Tongue (tissue), 3 donors: ENCODE measurements at places on chromosomes 6 and 20.
A peak's percentile ranks its signal among the peaks of the same experiment; 100 is the strongest.

GRCh38 chr6:42165016-42165415, 8.1 kb upstream of the GUCA1A start:
- no peak for DNase-seq

GRCh38 chr6:13787137-13787536, 27.2 kb downstream of the MCUR1 start:
- peak; percentile 91 for DNase-seq

DNA sequence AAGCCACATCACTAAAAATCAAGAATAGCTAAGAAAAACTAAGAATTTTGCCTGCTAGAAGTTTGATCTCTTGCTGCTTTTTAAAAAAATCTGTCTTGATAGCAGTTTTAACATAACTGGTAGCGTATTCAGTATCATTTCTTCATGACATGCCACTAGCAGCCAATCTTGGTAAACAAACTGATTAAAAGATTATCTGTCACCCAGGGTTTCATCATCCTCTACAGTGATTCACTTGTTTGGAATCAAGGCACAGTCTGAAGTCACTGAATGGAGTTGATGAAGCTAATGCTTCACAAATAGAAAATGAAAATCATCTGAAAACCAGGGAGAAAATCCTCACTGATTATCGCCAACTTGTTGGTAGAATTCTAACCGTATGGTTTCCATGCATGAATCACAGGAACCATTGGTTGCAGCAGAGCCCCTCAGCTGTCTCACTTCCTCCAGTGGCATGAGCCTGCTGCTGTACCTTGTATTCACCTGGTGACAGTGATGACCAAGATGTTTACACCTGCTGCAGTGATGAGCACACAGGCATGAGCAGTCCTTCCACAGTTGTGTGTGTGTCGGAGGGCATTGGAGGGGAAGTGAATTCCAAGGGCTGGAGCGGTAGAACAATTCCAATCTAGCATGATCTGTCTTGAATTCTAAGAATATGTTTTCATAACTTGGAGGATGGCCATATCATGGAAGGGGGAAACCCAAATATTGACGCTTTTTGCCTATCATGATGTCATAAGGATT, 275.0 kb downstream of the KHDC1L start:
- no peak for DNase-seq

DNA sequence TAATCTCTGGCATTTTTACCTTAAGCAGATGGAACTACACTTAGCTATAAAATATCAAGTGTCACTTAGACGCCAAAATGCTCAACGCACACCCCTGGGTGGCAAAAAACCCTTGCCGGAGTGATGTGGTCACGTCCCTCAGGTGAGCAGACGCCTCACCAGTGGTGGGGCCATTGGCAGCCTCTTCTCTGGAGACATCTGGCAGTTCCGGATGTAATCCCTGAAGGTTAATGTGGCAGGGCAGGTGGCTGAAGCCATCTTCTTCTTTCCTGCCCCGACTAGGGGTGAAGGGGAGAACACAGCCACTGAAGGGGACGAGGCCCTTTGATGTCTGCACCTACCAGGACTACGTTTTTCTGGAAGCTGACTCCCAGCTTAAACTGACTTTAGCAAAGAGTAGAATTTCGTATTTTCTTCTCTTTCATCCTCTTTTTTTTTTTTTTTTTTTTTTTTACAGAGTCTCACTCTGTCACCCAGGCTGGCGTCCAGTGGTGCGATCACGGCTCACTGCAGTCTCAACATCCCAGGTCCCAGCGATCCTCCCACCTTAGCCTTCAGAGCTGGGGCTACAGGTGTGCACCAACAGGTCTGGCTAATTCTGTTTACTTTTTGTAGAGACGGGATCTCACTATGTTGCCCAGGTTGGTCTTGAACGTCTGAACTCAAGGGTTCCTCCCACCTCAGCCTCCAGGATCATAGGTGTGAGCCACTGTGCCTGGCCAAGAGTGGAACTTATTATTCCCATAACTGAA, 152.1 kb downstream of the TTLL2 start:
- DNase-seq, result no peak

DNA sequence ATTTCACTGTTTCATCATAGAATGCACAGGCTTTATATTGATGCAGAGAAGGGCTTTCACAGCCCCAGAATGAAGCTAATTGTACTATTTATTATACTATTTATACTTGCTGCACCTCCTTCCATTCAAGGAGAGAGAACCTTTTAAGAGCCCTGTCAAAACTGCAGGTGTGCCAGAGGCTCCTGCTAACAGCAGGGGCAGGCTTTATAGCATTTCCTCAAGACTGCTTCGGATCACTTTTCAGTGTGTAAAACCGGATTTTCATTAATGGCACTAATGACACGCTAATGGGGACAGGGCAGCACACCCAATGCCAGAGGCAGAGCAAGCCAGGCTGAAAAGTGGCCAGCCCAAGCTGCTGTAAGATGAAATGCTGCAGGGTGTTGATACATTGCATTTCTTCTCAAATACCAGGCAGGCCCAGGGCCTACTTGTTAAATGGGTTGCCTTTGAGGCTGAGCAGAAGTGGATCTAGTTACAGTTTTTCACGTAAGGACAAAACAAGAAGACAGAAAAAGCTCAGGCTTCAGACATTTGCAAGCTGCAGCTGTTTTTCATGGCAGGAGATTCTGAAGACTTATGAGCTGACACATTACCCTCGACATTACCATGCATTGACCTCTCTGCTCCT, 487.7 kb upstream of the BTBD3 start:
- DNase-seq, result peak; percentile 56

- no peak for DNase-seq
Observed at GRCh38 chr6:24788031-24788665, 10.6 kb downstream of the ARMH2 start.

DNA sequence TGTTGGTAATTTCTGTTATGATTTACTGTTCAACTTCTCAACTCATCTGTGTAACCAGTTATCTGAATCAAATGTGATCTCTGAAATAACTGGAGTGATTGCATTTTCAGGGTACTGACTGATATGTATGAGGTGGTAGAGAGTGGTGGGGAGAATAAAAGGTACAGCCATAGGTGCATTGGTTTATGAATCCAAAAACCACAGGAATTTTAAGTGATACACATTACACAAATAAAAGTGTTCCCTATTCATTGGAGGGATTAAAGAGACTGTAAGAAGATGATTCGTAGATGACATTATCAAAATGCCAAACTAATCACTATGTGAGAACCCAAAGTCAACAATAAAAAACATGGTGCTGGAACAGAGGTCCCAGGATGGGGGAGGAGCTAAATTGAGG, 158.7 kb upstream of the RSPO3 start:
- no peak for DNase-seq

GRCh38 chr6:164845773-164846172, 463.6 kb downstream of the C6orf118 start:
- peak; percentile 60 for DNase-seq

DNA sequence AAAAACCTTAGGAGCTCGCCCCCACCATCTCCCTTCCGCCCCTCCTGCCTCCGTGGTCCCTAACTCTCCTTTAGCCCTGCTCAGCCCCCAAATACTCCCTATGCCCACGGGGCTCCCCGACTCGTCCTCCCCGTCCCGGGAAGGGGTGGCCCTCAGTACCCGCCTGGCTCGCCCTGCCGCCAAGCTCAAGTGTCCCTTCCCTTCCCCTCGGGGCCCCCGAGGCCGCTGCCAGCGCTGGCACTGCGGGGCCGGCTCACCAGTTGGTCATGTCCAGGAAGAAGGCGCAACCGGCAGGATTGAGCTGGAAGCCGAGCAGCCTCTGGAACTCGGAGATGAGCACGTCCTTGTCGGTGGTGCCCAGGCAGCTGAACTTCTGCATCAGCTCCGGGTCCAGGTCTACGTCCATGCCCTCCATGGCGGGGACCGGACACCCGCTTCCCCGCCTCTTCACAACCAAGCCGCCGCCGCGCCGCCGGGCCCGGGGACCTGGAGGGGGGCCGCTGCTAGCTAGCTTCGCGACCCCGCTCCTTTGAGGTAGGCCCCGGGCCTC, 303 bp downstream of the ILRUN start:
- no peak for DNase-seq

- no peak for DNase-seq
Observed at GRCh38 chr6:164817662-164818061, 491.7 kb downstream of the C6orf118 start.

DNA sequence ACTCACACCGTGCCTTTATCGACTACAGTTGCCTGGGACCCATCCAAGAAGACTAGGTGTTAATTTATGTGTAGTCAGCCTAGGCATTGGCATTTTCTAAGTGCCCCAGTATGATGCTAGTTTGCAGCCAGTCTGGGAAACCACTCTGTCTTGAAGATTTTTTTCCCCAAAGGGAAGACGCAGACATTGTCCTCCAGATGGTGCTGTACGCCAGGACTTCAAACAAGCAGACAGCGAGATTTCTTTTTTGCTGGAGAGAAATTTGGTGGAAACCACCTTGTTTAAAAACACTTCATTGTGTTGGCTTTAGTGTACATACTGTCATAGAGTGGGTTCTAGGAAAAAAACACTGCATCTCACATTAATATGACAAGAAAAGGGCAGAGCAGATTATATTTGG, 30.0 kb downstream of the ALDH5A1 start:
- peak; percentile 51 for DNase-seq

DNA sequence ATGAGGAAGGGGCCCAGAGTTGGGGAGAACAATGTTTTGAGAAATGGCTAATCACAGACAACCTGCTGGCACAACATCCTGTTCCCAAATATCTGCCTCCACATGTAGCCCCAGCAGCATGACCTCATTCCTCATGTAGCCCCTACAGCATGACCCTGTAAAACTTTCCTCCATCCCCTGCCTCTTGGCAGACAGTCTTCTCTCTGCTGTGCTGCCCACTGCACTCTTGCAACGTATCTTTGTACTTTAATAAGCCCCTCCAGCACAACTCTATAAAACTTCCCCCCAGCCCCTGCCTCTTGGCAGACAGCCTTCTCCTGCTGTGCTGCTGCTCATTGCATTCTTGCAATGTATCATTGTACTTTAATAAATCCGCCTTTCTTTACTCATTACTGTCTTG, 278.8 kb downstream of the HDGFL1 start:
- no peak for DNase-seq

- DNase-seq, result peak; percentile 60
Observed at GRCh38 chr6:90610751-90611542, 24.1 kb upstream of the MAP3K7 start.

DNA sequence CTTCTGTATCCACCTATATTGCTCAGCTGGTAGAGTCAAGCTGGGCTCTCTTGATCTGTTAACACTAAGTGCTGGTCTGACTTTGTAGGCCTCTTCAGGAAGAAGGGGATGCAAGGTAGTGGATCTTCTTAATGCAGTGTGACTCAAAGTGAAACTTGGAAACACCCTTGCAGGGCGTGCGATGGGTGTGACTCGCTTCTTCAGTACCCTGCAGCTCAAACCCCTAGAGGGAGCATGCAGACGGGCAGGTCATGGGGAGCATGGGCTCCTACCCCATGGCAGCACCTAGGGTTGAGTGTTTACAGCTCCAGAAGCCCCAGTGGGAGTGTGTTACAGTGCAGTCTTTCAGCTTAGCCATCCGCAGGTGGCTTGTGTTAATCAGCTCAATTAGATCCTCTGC, 757 bp upstream of the SAMD3 start:
- DNase-seq, result no peak

DNA sequence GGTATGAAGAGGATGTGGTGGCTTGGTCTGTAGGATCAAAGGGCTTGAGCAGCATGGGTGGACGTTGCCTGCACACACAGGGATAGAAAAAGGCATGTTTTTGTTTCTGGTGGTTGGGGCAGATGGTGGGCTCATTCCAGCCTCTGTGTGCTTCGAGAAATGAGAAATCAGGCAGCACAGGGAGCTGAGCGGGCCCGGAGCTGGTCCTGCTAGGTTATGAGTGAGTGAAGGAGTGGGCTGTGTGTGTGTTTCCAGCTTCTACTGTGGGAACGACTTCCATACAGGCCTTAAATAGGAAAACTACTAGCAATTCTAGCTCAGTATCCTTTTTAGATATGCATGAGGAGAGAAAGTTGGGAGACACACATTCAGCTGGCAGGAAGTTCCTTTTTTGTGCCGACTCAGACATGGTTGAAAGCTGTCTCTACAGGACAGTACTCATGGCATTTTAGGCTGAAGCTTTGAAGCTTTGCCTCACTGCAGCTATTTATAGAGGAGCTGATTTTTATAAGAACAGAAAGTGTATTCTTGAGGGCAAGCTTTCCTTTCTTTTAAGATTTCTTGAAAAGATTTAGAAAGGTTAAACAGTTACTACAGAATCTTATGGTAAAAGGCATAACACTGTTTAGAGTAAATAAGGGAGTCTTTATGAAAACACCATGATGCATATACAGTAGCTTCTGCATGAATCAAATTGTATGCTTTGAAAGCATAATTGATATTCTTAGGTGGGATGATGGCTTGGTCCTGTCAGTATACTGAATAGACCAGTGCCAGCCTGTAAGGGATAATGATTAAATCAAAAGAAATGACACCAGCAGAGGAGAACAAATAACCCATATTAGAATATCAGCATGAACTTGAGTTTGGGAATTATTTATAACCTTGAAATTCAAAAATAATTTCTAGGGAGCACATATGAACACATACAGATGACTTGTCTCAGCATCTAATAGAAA, 104.0 kb upstream of the MAN1A1 start:
- DNase-seq, result no peak

GRCh38 chr6:119284861-119285521, 64.6 kb downstream of the MAN1A1 start:
- DNase-seq, result no peak

DNA sequence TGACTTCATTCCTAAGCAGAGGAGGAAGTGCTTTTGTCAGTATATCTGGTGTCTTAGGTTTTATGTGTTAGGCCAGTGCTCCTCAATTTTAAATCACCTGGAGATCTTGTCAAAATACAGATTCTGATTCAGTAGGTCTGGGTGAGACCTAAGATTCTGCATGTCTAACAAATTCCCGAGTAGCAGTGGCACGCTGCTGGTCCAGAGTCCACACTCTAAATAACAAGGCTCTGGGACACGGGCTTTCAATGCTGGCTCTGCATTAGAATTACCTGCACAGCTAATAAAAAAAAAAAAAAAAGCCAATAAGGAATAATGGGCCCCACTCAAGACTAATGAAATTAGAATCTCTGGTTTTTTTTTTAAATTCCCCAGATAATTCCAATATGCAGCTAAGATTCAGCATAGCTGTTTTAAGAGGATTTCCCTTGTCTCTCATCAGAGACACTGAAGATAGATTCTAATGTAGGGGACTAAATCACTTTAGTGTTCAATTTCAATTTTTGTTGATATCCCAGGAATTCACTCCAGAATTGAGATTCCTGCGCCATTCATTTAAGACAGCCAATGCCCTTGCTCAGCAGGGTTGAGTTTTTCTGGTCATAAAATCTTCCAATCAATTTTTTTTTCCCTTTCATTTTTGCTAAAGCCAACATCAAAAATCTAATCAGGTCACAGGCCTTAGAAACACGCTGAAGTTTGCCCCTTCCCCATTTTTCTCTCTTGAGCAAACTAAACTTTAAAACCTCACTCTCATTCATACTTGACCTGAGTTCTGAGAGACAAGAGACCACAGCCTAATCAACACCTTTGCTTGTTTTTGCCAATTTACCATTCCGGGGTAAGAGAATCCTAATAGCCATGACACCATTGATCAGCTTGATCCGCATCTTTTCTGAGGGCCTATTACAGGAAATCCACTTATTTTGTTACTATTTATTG, 2.4 kb downstream of the TDP2 start:
- DNase-seq, result no peak
